ENCODE measurements at places on chromosomes 5 and 9. TPM values are rescaled to one million over a fixed set of nuclear protein-coding genes. Genes with fewer than 3 reads are reported as not detected.

DNA sequence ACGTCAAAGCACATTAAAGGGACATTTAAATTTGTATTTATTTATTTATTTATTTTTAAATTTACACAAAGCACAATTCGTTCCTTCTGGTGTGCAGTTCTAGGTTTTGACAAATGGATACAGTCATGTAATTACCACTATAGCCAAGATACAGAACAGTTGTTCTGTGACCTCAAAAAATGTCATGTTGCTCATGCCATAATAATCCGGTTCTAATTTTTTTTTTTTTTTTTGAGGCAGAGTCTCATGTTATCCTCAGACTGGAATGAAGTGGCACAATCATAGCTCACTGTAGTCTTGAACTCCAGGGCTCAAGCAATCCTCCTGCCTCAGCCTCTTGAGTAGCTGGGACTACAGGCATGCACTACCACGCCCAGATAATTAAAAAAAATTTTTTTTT is 7.8 kb downstream of the IGFBPL1 start:
- no peak for DNase-seq
- H3K27ac ChIP-seq: no peak overlapping the region
- H3K4me1 ChIP-seq: peaks cover 13% of the 10 kb centered on the region

DNA sequence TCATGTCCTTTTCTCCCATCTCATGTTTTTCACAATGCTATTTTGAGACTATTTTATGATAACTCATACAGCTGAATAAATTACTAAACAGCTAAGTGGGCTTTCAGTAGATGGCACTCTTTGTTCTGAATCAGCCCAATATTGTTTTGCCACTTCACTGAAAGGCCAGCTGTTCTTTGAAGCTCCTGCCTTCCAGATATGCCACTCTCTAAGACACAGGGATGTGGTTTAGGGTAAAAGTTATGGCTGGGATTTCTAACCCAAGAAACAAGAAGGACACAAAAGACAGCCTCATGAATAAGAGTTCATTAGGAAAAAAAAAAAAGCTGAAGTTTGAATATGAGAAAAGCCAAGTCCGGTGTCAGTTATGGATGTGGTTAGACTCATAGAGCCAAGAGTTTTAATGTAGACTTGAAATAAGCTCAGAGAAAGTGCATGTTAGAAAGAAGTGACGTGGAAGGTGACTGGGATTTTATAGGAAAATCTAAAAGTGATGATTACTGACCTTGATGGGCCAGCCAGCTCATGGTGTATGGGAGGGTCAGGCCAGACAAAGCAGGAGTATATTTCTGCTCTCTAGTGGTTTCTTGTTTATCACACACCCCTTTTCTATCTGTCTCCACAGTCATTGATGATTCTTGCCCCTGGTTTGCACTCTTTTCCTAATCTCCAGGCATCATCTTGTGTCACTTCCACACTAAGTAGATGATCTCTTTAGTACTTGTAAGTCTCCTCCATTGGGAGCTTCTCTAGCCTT is 488.5 kb downstream of the NR2F1-AS1 start:
- H3K4me1 ChIP-seq: no peaks in the 10 kb centered on the region
- H3K36me3 ChIP-seq: no peaks in the 10 kb centered on the region
- no peak for DNase-seq
- no peak overlapping the region for H3K4me3 ChIP-seq

GRCh38 chr9:68898781-68899439 is 115.0 kb downstream of the PRKACG start:
- peaks cover 45% of the 10 kb centered on the region for H3K4me1 ChIP-seq
- H3K27ac ChIP-seq: no peak overlapping the region
- no peak overlapping the region for H3K4me3 ChIP-seq
- DNase-seq: no peak
- no peaks in the 10 kb centered on the region for H3K27me3 ChIP-seq

GRCh38 chr5:171024084-171024483 is 162.3 kb downstream of the RANBP17 start:
- DNase-seq: no peak
- no peaks in the 10 kb centered on the region for H3K27me3 ChIP-seq
- no peaks in the 10 kb centered on the region for H3K4me1 ChIP-seq
- no peak overlapping the region for H3K4me3 ChIP-seq

DNA sequence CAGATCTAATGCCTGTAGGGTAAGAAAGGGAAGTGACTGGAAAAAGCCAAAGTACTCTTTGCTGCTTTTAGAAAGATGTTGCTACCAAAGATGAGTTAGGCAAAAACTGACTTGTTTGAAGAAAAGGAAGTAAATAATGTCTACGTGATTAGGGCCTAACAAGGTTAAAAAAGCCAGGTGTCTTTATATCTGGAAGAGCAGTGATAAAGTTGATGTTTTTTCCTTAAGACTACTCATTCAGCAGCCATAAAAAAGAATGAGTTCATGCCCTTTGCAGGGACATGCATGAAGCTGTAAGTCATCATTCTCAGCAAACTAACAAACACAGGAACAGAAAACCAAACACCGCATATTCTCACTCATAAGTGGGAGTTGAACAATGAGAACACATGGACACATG is 13.5 kb upstream of the AMACR start:
- DNase-seq: no peak
- H3K4me3 ChIP-seq: no peak overlapping the region
- no peaks in the 10 kb centered on the region for H3K27me3 ChIP-seq
- H3K27ac ChIP-seq: no peak overlapping the region
- peaks cover 18% of the 10 kb centered on the region for H3K36me3 ChIP-seq

DNA sequence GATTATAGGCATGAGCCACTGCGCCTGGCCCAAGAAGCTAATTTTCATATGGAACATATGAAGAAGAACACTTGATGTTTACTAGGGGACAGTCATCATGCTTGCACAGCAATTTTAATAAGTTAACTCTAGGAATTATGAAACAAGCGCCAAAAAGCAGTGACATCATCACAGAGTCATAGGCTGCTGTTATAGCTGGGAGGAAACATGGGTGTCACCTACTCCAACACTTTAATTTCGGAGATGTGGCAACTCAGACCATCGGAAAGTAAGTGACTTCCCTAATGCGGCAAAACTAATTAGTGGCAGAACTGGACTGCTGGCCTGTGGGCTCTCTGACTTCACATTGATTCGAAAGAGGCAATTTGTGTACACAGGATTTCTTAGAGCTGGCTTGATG is 38.1 kb upstream of the EQTN start:
- DNase-seq: no peak
- peaks cover 37% of the 10 kb centered on the region for H3K4me1 ChIP-seq
- peak overlapping the region; percentile 26 for H3K27ac ChIP-seq
- H3K36me3 ChIP-seq: no peaks in the 10 kb centered on the region

DNA sequence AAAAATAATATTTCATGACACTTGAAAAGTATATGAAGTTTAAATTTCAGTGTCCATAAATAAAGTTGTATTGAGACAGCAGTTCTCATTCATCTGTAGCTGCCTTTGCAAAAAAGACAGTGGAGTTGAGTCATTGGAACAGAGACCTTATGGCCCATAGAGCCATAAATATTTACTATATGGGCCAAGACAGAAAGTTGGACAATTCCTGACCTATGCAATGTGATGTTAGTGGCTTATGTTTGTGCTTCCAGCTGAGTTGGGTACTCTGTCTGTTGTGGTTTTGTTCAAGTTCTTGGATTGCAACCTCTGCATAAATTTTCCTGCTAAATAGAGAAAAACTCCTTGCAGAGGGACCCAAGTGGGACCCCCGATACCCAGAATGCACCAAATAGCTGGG is 69.8 kb downstream of the KCNIP1 start:
- peaks cover 44% of the 10 kb centered on the region for H3K4me1 ChIP-seq
- peaks cover 48% of the 10 kb centered on the region for H3K27me3 ChIP-seq
- no peaks in the 10 kb centered on the region for H3K36me3 ChIP-seq
- H3K4me3 ChIP-seq: no peak overlapping the region

- no peak overlapping the region for H3K27ac ChIP-seq
- no peak for DNase-seq
- no peak overlapping the region for H3K4me3 ChIP-seq
These were observed 13.3 kb downstream of the RIC1 start for GRCh38 chr9:5642170-5642569.

DNA sequence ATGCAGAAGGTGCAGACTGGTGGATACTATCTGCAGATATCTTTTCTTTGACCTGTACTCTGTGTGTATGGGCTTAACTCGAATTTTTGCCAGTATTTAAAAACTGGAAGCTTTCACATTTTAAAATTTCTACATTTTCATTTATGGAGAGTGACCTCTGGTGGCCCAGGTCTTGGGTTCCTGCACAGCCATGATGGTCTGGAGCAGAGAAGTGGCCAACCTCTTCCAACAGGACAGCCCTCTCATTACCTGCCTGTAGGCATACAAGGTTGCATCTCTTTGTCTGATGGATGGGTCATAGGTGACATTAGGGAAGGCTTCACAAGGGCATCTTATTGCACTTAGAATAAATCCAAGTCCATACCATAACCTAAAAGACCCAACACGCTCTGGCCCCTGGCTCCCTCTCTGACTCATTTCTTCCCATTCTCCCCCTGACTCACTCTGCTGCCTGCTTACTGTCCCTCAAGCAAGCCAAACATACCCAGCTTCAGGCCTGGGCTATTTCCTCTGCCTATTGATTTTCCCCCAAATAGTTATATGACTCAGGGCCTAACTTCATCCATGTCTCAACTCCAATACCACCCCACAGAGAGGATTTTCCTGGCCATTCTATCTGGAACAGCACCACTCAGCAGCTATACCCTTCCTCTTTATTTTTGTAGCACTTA is 113.3 kb upstream of the SLC1A3 start:
- DNase-seq: no peak
- H3K27ac ChIP-seq: no peak overlapping the region
- no peaks in the 10 kb centered on the region for H3K36me3 ChIP-seq
- H3K4me1 ChIP-seq: peaks cover 28% of the 10 kb centered on the region

CLIC3 gene
- total RNA-seq: 38.6 TPM

CNTNAP3 gene
- 3.1 TPM for total RNA-seq

HAVCR2 gene
- total RNA-seq: 0.10 TPM

All from type B pancreatic cell (in vitro differentiated cells).